ENCODE measurements at places on chromosomes 7 and 10. TPM values are rescaled to one million over a fixed set of nuclear protein-coding genes. Genes with fewer than 3 reads are reported as not detected.

GRCh38 chr10:102010961-102011360 is 45.0 kb downstream of the ARMH3 start:
- DNase-seq, result no peak

Gene ARID5B
- total RNA-seq, result 64.6 TPM

Gene NOS3
- total RNA-seq, result 2.0 TPM

Gene PNLIPRP2
- total RNA-seq, result not detected

- no peak for DNase-seq
These were observed 111.7 kb downstream of the PDGFA start for GRCh38 chr7:407721-408539.

- peak; percentile 47 for DNase-seq
These were observed at the start of gene TMEM26 for GRCh38 chr10:61452655-61453641. Gene TMEM26, minus strand, starts transcription at chr10:61453381. Its CDS starts 300 bp downstream, at chr10:61453081.

DNA sequence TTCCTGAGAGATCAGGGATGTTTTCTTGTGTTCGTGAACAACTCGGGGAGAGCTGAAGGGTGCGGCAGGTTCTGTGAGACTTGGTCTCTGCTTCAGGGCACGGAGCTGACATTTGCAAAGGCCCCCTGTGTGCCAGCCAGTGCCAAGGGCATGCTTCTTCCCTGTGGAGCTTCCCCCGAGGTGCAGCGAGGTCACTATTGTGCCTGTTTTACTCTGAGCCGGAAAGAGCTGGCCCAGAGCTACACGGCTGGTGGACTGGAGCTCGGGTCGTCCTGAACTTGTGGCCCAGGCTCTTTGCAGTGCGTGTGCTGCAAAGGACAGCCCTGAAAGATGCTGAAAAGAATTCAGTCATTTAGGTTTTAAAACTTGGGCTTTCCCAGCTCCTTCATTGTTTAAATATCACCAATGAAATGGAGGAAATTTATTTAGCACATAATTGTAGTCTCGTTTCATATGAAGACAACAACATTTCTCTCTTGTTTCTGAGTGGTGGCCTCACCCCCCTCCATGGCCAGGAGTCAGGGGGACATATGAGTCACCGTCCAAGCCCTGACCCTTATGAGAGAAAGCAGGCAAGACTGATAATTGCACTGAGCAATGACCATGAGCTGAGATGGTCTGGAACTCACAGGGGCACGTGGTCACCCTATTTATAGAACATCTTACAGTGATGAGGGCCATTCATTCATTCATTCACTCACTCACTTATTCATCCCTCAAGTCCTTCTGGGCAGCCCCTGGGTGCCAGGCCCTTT is 102.6 kb downstream of the PTPRE start:
- DNase-seq, result peak; percentile 63

- DNase-seq, result no peak
These were observed 83.8 kb upstream of the NRP1 start for GRCh38 chr10:33418301-33418700.

DNA sequence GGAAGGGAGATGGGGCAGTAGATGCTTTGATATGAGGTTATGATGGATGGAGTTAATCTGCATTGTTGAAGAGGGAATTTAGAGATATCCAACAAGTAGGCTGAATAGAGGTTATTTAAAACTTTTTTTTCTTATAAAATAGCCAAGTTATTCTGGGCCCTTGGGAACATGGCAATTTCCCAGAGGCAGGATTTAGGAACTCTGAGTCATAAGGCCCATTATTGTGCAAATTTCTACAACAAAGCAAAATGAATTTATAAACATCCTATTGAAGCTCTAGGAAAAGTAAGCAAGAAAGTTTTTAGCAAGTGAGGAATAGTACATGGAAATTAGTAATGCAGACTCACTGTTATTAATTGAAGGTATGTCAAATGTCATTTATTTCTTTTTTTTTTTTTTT is 160.9 kb upstream of the NPY start:
- peak; percentile 30 for DNase-seq
